ENCODE measurements at places on chromosomes 5 and 9.

DNA sequence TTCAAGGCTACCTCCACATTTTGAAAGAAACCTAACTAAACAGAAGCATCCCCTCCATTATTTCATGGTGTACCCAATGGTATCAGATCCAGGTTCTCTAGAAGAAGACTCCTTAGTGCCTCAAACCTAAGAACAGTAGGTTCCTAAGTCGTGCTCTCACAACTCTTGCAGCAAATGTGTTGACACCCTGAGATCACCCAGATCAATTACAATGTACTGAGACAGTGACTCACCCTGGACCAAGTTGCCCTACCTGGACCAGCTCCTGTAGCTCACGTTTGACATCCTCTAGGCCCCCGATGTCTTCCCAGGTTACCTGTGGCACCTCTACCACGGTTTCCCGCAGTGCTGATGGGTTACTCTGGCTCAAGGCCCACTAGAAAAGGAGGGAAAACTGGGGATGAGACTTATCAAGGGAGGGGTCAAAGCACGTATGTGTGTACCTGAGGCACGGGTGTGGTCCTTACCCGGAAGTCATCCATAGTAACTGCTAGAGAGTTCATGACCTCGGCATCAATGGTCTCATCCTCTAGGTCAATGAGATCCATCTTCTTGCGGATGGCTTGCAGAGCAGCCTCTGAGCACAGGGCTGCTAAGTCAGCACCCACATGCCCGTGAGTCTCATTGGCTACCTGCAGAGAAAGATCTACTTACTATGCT is 11.7 kb downstream of the VCP start:
- no peak for DNase-seq

DNA sequence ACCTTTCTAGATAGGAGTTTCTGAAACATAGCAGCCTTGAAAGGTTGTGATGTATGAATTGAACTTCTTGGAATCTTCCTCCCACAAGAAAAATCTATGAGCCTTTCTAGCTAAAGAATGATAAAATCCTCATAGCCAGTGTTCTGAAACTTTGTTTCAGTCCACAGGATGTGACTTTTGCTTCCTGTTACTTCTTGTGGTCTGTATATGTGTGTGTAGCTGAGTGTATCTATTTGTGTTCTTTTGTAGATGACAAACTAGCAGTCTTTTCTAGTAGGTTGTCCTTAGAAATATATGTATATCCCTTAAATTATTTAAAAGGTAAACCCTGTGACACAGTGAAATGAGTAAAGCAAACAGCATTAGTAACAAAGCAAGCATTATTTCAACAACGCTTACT is 188.8 kb downstream of the MRPS30 start:
- no peak for DNase-seq

GRCh38 chr5:34415559-34416198 is 240.4 kb upstream of the RAI14 start:
- no peak for DNase-seq

DNA sequence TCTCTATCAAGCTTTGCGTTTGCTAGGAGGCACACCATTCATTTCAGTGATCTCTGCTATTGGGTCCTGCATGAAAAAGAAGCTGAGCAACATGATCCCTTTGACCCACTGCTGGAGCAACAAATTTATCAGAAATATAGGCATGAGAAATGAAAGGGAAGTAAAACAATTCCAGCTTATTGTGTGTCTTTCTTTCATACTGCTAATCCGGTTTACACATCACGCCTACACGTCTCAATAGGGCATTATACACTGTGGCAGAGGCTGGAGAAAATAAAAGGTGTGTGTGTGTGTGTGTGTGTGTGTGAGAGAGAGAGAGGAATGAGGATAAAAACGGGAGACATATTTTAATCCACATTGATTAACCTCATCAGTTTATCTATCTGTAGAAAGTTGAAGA is 2.4 kb downstream of the PTCH1 start:
- DNase-seq = no peak

DNA sequence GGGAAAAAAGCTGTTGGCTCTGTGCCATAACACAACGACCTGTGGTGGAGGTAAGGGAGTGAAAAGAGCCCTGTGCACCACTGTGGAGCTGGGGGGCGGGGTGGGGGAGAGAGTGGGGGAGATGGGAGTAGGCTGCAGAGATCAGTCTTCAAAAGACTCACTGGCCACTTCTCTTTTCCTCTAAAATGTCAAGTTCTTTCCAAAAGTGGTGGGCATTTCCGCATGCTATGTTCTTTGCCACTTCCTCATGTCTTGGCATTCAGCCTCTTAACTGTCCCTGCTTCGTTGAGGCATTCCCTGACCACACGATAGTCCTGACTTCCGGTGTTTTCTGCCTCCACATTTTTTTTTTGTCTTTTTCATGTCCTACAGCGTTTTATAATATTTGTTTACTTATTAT is 2.4 kb upstream of the PPP2R2B start:
- no peak for DNase-seq

DNA sequence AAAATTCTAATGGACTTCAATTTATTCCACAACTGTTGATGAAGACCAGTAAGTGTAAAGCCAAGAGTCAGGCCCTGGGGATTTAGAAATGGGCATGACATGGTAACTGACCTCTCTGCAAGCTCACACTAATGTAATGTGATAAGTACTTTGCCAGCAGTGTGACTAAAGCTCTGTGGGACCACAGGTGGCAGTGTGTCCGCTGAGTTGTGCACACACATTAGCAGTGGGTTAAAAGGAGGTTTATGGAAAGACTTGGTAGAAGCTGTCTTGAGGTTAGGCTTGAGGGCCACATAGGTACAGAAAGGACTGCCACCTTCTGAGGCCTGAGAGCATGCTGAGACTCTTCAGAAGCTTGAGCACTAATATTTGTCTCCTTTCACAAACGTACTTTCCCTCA is 67.6 kb downstream of the UBAP1 start:
- no peak for DNase-seq

DNA sequence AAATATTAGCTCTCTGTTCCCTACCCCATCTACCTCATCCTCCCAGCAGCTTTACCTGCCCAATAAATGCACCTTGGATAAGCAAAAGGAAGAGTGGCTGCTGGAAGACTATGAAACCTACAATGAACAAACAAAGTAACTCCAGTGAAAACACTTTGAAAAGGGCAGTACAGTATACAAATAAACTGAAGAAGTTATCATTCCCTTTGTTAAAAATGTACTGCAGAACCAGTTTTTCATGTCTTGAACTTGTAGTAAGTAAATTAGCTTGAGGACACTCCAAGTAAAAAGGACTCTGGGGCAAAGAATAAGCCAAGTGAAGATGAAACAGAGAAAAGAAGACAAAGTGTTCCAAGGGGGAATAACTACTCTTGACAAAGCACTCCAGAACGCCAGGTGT is 457.1 kb downstream of the DTWD2 start:
- DNase-seq = no peak

- DNase-seq = no peak
Observed at GRCh38 chr9:37922363-37923117, 18.6 kb upstream of the SLC25A51 start.

- DNase-seq = no peak
Observed at GRCh38 chr5:58378613-58379390, 81.1 kb downstream of the PLK2 start.

- no peak for DNase-seq
Observed at GRCh38 chr5:57559110-57559635, 76.6 kb upstream of the ACTBL2 start.

- peak; percentile 44 for DNase-seq
Observed at GRCh38 chr5:160118349-160119141, 705 bp downstream of the PWWP2A start.

DNA sequence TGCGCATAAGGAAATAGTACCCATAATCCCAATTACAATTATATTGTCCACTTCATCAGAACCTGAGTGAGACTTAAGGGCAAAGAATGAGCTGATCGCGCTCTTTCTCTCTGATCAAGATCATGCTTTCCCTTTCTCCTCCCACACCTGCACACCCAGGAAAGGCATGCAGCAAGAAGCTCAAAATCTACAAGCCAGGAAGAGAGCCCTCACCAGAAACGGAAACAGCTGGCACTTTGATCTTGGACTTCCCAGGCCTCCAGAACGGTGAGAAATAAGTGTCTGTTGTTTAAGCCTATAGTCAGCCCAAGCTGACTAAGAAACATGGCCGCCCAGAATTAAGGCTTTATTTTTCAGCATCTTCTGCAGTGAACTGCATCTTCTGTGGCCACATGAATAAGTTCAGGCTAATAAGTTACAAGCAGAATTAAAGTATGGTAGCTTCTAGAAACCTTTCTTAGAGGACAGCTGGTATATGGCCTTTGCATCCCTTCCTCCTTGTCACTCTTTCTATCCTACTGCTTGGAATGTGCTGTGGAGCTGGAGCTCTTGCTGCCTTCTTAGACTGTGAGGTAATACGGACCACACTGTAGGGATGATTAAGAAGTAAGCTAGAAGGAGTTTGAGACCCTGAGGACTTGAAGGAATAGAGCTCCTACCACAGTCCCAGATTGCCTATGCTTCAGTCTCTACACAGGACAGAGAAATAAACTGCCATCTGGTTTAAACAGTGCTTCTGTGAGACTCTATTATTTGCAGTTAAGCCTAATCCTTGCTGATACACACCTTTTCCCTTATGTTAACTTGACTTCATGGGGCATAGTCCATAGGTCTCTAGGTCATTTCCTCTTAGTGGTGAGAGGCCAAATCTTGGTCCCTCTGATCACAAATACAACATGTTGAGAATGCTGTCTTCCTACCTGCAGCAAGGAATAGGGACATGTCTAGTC is 17.2 kb downstream of the OR2S2 start:
- no peak for DNase-seq

- no peak for DNase-seq
Observed at GRCh38 chr9:106310782-106311181, 552.2 kb upstream of the ZNF462 start.

DNA sequence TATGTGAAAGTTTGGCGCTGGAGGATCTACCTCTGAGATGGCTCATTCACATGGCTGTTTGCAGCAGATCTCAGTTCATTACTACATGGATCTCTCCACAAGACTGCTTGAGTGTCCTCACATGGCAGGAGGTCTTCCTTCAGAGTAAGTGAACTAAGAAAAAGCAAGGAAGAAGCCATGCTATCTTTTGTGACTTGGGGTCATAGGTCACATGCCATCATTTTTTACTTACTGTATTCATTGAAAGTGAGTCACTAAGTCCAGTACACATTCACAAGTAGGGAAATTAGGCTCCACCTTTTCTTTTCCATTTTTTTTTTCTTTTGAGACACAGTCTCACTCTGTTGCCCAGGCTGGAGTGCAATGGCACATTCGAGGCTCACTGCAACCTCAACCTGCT is 8.7 kb upstream of the CDKN2AIPNL start:
- no peak for DNase-seq

DNA sequence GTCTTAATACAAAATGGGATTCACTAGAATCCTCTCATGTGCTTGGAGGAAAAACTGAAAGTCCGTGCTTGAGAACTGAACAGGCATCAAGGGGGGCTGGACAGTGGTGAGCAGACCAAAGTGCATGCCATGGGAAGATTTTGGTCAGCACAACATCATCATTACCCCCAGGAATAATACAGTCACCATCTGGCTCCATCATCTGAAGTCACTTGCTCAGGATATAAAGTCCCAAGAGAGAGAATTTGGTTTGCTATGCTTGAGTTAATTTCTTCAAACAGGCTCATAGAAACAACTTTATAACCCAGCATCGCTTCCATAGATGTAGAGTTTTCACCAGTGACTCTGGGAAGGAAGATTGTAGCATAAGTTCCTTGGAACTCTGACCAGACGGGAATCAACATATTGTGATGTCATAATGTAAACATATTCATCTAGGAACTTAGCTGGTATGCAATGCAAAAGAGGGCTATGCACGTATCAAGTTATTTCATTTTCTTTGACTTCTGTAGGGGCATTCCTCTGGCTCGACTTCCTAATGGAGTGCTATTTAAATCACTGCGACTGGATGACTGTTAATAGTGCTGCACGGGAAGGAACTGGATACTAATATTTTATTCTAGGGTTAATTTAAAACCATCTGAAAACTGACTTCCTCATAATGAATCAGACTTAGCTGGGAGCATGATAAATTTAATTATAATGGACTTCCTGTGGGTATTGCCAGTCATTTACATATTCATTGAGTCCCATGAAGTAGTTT is 145.2 kb downstream of the MTRR start:
- no peak for DNase-seq

- DNase-seq = no peak
Observed at GRCh38 chr9:4105183-4105582, 194.7 kb downstream of the GLIS3 start.

DNA sequence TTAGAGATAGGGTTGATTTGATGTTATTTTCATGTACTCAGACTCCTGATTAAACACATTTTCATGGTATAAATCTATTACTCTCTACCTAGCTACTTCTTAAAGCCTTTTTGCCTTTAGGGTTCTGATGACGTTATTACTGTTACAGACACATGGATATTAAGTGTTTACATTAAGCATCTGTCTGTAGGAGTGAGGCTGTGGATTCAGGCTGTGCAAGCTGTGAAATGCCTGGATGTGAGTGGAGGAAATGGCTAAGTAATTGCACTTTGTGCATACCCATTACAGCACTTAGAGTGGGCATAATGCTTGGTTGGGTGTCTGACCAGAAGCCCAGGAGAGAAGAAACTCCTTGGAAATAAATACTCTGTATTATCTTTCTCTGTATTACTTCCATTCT is 186.8 kb downstream of the SNX18 start:
- no peak for DNase-seq

DNA sequence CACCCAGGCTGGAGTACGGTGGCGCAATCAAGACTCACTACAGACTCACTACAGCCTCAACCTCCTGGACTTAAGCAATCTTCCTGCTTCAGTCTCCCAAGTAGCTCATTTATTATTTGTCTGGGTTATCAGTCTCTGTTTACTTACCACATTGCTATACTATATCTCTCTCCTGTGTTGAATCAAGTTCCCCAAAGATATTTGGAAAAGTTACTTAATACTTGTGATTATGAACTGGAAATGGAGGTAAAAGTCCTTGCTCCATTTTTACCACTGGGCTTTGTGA is 55.6 kb downstream of the ANGPTL2 start:
- DNase-seq = no peak

GRCh38 chr5:172385707-172386106 is 68.6 kb downstream of the SH3PXD2B start:
- DNase-seq = no peak

DNA sequence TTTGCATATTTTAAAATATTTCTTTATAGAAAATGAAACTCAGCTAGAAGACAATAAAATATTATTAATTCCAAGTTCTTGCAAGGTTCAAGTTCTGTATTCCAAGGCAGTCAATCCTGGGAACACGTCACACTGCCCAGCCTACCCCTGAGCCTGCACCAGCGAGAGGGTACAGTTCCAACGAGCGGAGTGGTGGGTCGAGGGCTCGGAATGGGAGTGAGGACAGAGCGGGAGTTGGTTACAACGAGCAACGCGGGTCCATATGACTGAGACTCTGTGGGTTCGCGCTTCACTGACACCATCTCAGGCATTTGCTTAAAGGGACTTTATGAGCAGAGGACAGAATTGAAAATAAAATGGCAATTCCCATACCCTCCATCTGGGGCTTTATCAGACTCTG is 40.0 kb upstream of the SPTLC1 start:
- no peak for DNase-seq

- no peak for DNase-seq
Observed at GRCh38 chr9:128636556-128637530, 19.8 kb downstream of the DYNC2I2 start.

- DNase-seq = no peak
Observed at GRCh38 chr5:74261421-74261820, 379.1 kb downstream of the ENC1 start.
